Lower lobe of right lung (tissue), 2 donors: ENCODE measurements at places on chromosomes 5 and 9. TPM values are rescaled to one million over a fixed set of nuclear protein-coding genes. Genes with fewer than 3 reads are reported as not detected.
A peak's percentile ranks its signal among the peaks of the same experiment; 100 is the strongest.

- H3K27me3 ChIP-seq, result no peaks in the 10 kb centered on the region
- peak overlapping the region; percentile 91 for H3K4me3 ChIP-seq
- H3K36me3 ChIP-seq, result peaks cover 18% of the 10 kb centered on the region
- H3K27ac ChIP-seq, result peak overlapping the region; percentile 99
- no peak for DNase-seq
- H3K4me1 ChIP-seq, result peaks cover 29% of the 10 kb centered on the region
These were observed 621 bp downstream of the SEC16A start for GRCh38 chr9:136482046-136482792.

LECT2 gene
- total RNA-seq, result not detected

PRDM12 gene
- not detected for total RNA-seq

PCDHB5 gene
- total RNA-seq, result 1.8 TPM

C6 gene
- 9.8 TPM for total RNA-seq

GRCh38 chr5:133927300-133928180, 40.9 kb downstream of the C5orf15 start:
- H3K4me3 ChIP-seq, result no peak overlapping the region
- H3K36me3 ChIP-seq, result no peaks in the 10 kb centered on the region

- H3K27ac ChIP-seq, result no peak overlapping the region
- no peaks in the 10 kb centered on the region for H3K27me3 ChIP-seq
- DNase-seq, result peak; percentile 50
These were observed 296.7 kb downstream of the ARL15 start for GRCh38 chr5:54013556-54014194.

DNA sequence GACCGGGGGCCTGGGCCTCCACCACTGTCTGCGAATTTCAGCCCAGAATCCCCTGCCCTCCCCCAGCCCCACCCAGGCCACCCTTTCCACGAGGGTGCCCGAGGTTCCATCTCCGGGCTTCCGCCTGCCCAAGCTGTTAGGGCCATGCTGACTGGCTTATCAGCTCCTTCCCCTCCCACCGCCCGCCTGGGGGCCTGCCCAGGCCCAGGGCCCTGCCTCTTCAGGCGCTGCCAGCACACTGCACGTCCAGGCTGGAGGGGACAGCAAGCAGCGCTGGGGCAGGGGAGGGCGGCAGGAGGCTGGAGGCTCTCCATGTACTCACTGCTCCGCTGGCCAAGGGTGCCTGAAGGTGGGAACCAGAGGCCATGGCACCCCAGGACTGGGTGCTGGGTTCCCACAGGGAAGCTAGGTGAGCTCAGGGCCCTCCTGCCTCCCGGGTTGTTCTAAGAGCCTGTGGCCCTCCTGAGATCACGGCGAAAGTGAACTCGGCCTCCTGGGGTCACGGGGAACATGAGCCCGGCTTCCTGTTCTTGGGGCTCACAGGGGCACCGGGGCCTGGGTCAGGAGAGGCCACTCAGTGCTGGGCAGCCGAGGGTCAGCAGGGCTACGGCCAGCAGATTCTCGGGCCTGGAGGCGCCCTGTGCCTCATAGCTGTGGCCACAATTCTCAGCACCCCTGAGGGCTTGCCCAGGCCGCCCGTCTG, 57.7 kb upstream of the EGFL7 start:
- DNase-seq, result no peak
- peaks cover 4% of the 10 kb centered on the region for H3K27me3 ChIP-seq
- H3K4me3 ChIP-seq, result no peak overlapping the region
- H3K36me3 ChIP-seq, result no peaks in the 10 kb centered on the region
- H3K27ac ChIP-seq, result peak overlapping the region; percentile 53
- peaks cover 41% of the 10 kb centered on the region for H3K4me1 ChIP-seq

DNA sequence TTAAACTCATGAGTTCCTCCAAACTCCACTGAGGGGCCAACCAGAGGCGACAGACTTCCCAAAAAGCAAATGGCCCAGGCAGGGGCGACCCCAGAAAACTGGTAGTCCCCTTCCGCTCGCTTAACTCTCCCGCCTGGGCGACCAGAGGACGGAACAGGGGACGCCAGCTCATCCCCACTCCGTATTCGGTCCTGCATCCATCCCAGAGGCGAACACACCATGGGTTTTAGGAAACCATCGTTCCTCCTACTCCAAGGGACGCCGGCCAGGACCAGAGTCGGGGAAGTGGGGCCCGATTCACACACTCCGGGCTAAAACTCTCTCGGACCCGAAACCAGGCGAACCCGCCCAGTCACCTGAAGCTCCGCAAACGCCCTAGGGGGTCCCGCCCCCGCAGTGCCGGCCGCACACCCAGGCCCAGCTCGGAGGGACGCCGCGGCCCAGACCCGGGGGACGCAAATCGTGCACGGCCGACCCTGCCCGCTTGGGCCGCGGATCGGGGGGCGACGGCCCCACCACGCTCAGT, 478 bp downstream of the TEX10 start:
- peak; percentile 56 for DNase-seq
- H3K36me3 ChIP-seq, result no peaks in the 10 kb centered on the region
- peaks cover 22% of the 10 kb centered on the region for H3K4me1 ChIP-seq
- H3K4me3 ChIP-seq, result peak overlapping the region; percentile 90

DNA sequence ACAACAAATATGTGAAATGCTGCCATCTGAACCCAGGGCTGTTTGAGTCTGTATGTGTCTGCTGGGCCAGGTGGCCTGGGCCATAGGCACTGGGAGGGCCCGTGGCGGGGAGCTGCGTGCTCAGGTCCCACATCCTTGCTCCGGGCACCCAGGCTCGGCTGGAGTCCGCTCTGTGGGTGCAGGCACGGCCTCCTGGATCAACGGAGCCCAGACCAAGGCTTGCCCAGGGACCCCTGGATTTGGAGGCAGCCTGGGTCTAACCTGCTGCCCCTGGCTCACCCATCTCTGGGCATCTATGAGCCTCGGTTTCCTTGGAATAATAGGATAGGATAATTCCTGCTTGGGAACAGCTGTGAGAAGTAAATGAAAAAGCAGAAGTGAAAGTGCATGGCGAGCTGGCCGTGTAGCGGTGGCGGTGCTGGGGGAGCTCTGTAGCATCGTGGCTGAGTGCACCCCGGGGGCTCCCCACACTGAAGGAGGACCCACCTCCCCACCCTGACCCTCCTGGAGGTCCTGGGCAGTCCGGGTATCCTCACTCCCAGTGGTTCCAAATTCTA, 1.2 kb downstream of the CDHR2 start:
- no peak overlapping the region for H3K27ac ChIP-seq
- peaks cover 19% of the 10 kb centered on the region for H3K27me3 ChIP-seq
- H3K4me1 ChIP-seq, result no peaks in the 10 kb centered on the region
- no peak overlapping the region for H3K4me3 ChIP-seq
- DNase-seq, result no peak

- H3K4me1 ChIP-seq, result peaks cover 5% of the 10 kb centered on the region
- no peaks in the 10 kb centered on the region for H3K36me3 ChIP-seq
- no peak for DNase-seq
These were observed 640.0 kb downstream of the RAB3C start for GRCh38 chr5:59222687-59223511.

- no peaks in the 10 kb centered on the region for H3K36me3 ChIP-seq
- H3K27me3 ChIP-seq, result no peaks in the 10 kb centered on the region
- no peak for DNase-seq
- H3K4me3 ChIP-seq, result no peak overlapping the region
- H3K27ac ChIP-seq, result no peak overlapping the region
These were observed 96.8 kb downstream of the CAMK4 start for GRCh38 chr5:111320953-111321352.

GRCh38 chr5:96566833-96567587, 95.2 kb upstream of the CAST start:
- no peaks in the 10 kb centered on the region for H3K36me3 ChIP-seq
- no peak overlapping the region for H3K4me3 ChIP-seq

DNA sequence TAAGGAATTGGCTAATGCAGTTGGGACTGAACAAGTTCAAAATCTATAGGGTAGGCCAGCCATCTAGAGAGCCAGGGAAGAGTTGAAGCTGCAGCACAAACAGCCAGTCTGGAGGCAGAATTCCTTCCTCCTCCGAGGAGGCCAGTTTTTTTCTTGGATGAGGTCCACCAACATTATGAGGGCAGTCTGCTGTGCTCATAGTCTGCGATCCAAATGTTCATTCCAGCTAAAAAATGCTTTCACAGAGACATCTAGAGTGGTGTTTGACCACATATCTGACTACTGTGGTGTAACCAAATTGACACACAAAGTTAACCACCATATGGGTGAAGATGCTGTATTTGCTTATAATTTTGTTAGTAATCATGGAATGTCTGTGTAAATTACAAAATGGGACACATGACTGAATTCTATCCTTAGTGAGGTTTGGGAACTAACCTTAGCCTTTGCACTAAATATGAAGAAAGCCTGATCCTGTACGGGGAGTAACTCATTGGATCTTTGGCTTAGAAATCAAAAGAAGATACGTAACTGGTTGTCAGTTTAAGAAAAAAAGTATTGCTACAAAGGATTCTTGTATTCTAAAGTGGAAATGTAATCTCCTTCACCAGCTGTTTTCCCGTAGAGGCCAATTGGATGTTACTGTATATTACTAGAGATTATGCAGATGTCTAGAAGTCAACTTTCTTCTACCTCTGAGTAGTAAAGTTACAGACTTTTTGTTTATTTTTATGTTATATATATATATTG, 70.6 kb downstream of the SPIN1 start:
- H3K27me3 ChIP-seq, result no peaks in the 10 kb centered on the region
- no peaks in the 10 kb centered on the region for H3K4me1 ChIP-seq
- no peak overlapping the region for H3K4me3 ChIP-seq
- no peak overlapping the region for H3K27ac ChIP-seq
- DNase-seq, result no peak

GRCh38 chr5:119037496-119038215, 33.2 kb upstream of the DMXL1 start:
- H3K4me3 ChIP-seq, result no peak overlapping the region
- no peaks in the 10 kb centered on the region for H3K4me1 ChIP-seq
- no peaks in the 10 kb centered on the region for H3K36me3 ChIP-seq
- DNase-seq, result no peak
- H3K27me3 ChIP-seq, result no peaks in the 10 kb centered on the region

CMBL gene
- 21.7 TPM for total RNA-seq

CATSPER3 gene
- total RNA-seq, result 0.68 TPM

- no peak overlapping the region for H3K27ac ChIP-seq
- no peak for DNase-seq
- peaks cover 49% of the 10 kb centered on the region for H3K36me3 ChIP-seq
- no peak overlapping the region for H3K4me3 ChIP-seq
These were observed 4.3 kb downstream of the MTRR start for GRCh38 chr5:7873216-7873615.

GRCh38 chr5:1493413-1493812, 30.3 kb downstream of the LPCAT1 start:
- H3K4me1 ChIP-seq, result peaks cover 17% of the 10 kb centered on the region
- no peak for DNase-seq
- no peaks in the 10 kb centered on the region for H3K27me3 ChIP-seq
- peaks cover 83% of the 10 kb centered on the region for H3K36me3 ChIP-seq
- H3K27ac ChIP-seq, result no peak overlapping the region
- H3K4me3 ChIP-seq, result no peak overlapping the region

GRCh38 chr5:8184455-8185063, 315.6 kb downstream of the MTRR start:
- H3K36me3 ChIP-seq, result no peaks in the 10 kb centered on the region
- no peaks in the 10 kb centered on the region for H3K27me3 ChIP-seq
- H3K4me1 ChIP-seq, result no peaks in the 10 kb centered on the region
- H3K4me3 ChIP-seq, result no peak overlapping the region

FOXD1 gene
- total RNA-seq, result 0.74 TPM

DNA sequence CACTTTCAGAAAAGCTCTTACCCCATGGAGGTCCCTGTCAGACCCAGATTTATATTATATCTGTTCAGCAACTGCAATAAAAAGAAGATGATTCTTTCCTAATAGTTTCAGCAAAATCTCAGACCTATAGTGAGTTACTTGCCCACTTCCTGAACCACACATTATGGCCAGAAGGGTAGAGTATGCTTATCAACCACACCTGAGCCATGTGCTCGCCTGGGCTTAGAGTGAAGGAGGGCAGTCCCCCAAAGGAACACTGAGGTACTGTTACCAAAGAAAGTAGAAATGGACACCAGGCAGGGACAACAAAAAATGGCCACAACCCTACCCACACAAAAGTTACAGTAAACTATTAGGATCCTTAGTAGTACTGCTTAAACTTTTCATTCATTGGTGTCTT, 128.7 kb downstream of the ZNF608 start:
- no peak overlapping the region for H3K4me3 ChIP-seq
- DNase-seq, result no peak
- no peaks in the 10 kb centered on the region for H3K4me1 ChIP-seq
- no peak overlapping the region for H3K27ac ChIP-seq
- H3K27me3 ChIP-seq, result no peaks in the 10 kb centered on the region
- no peaks in the 10 kb centered on the region for H3K36me3 ChIP-seq

CCDC112 gene
- total RNA-seq, result 7.4 TPM

DNA sequence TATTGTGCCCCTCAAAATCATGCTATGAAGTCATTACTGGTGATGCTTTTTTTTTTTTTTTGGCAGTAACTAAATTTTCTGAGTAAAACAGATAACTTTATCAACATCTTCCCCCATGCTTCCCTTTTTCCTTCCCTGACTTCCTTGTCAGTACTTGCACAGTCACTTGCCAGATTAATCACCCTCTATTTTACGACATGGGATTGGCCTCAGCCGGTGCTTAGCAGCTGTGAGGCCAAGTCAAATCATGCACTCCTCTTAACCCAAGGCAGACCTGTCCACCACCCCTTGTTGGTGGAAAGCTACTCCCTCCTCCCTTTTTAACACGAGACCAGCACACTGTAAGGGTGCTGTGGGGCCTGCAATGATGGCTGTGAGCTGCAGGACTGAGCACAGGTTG, 118.0 kb upstream of the OTULINL start:
- no peak overlapping the region for H3K4me3 ChIP-seq
- no peaks in the 10 kb centered on the region for H3K27me3 ChIP-seq
- H3K4me1 ChIP-seq, result peaks cover 9% of the 10 kb centered on the region
- DNase-seq, result no peak
- peaks cover 94% of the 10 kb centered on the region for H3K36me3 ChIP-seq

- no peaks in the 10 kb centered on the region for H3K36me3 ChIP-seq
- H3K4me3 ChIP-seq, result no peak overlapping the region
- no peaks in the 10 kb centered on the region for H3K27me3 ChIP-seq
- no peak overlapping the region for H3K27ac ChIP-seq
These were observed 38.3 kb upstream of the SMAD5 start for GRCh38 chr5:136094189-136094912.

CDC25C gene
- 0.47 TPM for total RNA-seq

- H3K4me1 ChIP-seq, result no peaks in the 10 kb centered on the region
- peak; percentile 56 for DNase-seq
- H3K27ac ChIP-seq, result no peak overlapping the region
- H3K4me3 ChIP-seq, result no peak overlapping the region
These were observed 19.8 kb upstream of the PTPN3 start for GRCh38 chr9:109517901-109518377.

DNA sequence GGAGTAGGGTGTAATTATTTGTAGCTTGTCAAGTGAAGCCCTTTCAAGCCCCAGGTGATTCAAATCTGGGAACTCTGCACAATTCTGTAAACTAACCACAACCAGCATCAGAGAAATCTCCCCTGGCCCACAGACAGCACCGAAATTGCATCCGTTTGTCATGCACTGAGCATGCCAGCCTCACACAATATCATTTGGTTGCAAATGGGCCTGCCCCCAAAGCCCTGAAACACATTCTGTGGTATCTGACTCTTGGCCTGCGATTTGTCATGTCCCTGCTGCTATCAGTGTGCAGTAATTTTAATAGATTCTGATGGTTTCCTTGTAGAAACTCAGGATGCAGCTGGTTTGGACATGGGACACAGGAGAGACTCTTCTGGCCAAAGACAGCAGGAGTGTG, 35.3 kb downstream of the SNX24 start:
- H3K27me3 ChIP-seq, result no peaks in the 10 kb centered on the region
- H3K36me3 ChIP-seq, result no peaks in the 10 kb centered on the region
- DNase-seq, result no peak
- peaks cover 4% of the 10 kb centered on the region for H3K4me1 ChIP-seq

SPARC gene
- total RNA-seq, result 904 TPM
